Heart right ventricle (tissue), 16 donors: ENCODE measurements at places on chromosomes 1 and 21. TPM values are rescaled to one million over a fixed set of nuclear protein-coding genes. Genes with fewer than 3 reads are reported as not detected.

- H3K4me3 ChIP-seq = no peak overlapping the region
- no peaks in the 10 kb centered on the region for H3K36me3 ChIP-seq
- H3K27ac ChIP-seq = no peak overlapping the region
- no peaks in the 10 kb centered on the region for H3K27me3 ChIP-seq
- DNase-seq = no peak
- H3K4me1 ChIP-seq = no peaks in the 10 kb centered on the region
These were observed 20.0 kb upstream of the ADARB1 start for GRCh38 chr21:45054227-45054926.

DNA sequence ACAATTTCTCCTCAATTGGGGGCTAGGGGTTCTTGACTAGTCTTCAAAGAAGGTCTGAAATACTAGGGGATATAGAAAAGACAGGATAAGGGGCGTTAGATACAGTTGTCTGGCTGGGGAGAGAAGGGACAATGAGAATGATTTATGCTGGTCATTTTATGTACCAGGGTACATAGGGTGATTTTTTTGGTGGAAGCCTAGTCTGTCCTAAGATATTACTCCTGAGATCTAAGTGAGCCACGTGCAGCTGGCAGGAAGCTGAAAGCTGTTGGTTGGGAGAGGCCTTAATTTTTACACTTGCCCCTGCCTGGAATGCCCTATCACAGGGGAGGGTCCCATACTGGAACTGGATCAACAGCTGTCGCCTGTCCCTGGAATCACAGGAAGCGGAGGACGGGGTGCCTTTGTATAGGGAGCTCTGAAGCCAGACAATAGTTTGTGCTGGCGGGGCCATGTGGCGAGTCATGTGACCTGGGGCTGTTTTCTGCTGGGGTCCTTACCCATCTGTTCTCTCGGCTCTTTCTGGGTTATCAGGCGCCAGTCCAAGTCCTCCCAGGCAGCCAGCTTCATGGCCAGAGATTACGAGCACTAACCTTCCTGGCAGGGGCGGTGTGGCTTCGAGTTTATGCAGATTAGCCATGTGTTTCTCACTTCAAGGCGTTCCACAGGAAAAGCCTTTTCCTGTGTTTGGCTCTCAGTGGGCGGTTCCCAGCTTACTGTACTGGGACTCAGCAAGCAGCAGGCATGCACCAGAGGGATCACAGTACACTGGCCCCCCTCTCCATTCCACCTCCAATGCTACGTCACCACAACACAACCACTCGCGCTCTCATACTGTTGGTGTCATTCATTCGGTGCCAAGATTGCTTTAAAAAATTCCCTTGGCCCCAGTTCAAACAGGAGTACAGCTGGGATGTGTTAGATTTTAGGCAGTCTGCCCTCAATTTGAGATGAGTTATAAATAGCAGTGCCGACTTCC is 27.5 kb downstream of the ARID1A start:
- H3K27ac ChIP-seq = peak overlapping the region; percentile 63
- H3K4me1 ChIP-seq = peaks cover 91% of the 10 kb centered on the region
- H3K36me3 ChIP-seq = peaks cover 11% of the 10 kb centered on the region
- no peaks in the 10 kb centered on the region for H3K27me3 ChIP-seq
- peak overlapping the region; percentile 5 for H3K4me3 ChIP-seq

GRCh38 chr1:101316256-101316655 is 79.4 kb downstream of the S1PR1 start:
- H3K4me3 ChIP-seq = no peak overlapping the region
- H3K36me3 ChIP-seq = no peaks in the 10 kb centered on the region
- H3K27me3 ChIP-seq = peaks cover 3% of the 10 kb centered on the region
- no peak overlapping the region for H3K27ac ChIP-seq
- H3K4me1 ChIP-seq = no peaks in the 10 kb centered on the region

DNA sequence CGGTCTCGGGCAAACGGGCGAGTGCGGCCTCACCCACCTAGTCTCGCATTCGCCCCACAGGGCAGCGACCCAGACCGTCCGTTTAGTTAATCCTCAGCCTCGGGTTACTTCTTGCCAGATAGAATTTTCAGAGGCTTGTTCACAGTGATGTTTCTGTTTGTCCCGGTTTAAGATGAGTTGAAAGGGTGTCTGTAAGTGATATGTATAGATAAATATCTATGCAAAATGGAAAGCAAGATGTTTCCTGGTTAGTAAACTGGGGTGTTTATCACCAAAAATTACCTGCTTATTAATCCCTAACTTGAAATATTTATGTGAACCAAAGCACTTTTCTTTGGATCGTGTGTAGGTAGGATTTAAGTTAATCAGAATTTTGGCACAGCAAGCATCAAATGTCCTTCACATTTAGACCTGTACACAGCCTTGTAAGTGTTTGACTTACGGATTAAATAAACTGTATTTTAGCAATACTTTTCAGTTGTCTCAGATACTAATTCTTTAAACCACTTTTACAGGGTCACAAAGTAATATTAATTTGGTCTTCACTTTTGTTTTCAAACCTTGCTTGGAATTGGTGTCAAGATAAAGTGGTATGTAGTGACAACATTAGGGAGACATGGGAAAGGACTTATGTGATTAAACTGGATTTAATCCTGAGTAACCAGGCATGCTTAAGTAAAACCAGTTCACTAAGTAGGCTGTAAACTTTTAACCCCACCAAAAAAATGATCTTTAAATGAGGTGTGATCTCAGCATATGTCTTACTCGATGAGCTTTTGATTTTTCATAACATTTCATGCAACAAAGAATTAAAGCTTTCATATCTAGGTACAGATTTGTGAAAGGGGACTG is 914 bp downstream of the ZNF326 start:
- DNase-seq = no peak
- H3K27me3 ChIP-seq = no peaks in the 10 kb centered on the region
- peaks cover 36% of the 10 kb centered on the region for H3K4me1 ChIP-seq
- H3K4me3 ChIP-seq = peak overlapping the region; percentile 33
- peak overlapping the region; percentile 98 for H3K27ac ChIP-seq

- no peak for DNase-seq
- H3K27ac ChIP-seq = no peak overlapping the region
- H3K27me3 ChIP-seq = no peaks in the 10 kb centered on the region
- H3K4me3 ChIP-seq = no peak overlapping the region
These were observed 32.2 kb upstream of the MED18 start for GRCh38 chr1:28296401-28297261.

GRCh38 chr21:26964170-26964778 is 2.6 kb downstream of the ADAMTS5 start:
- H3K36me3 ChIP-seq = no peaks in the 10 kb centered on the region
- H3K27me3 ChIP-seq = peaks cover 56% of the 10 kb centered on the region
- DNase-seq = peak; percentile 62
- H3K4me1 ChIP-seq = peaks cover 38% of the 10 kb centered on the region
- H3K27ac ChIP-seq = peak overlapping the region; percentile 78

GRCh38 chr1:247386217-247386616 is 29.8 kb upstream of the NLRP3 start:
- no peaks in the 10 kb centered on the region for H3K27me3 ChIP-seq
- DNase-seq = no peak
- no peaks in the 10 kb centered on the region for H3K36me3 ChIP-seq
- no peak overlapping the region for H3K27ac ChIP-seq
- no peaks in the 10 kb centered on the region for H3K4me1 ChIP-seq

DNA sequence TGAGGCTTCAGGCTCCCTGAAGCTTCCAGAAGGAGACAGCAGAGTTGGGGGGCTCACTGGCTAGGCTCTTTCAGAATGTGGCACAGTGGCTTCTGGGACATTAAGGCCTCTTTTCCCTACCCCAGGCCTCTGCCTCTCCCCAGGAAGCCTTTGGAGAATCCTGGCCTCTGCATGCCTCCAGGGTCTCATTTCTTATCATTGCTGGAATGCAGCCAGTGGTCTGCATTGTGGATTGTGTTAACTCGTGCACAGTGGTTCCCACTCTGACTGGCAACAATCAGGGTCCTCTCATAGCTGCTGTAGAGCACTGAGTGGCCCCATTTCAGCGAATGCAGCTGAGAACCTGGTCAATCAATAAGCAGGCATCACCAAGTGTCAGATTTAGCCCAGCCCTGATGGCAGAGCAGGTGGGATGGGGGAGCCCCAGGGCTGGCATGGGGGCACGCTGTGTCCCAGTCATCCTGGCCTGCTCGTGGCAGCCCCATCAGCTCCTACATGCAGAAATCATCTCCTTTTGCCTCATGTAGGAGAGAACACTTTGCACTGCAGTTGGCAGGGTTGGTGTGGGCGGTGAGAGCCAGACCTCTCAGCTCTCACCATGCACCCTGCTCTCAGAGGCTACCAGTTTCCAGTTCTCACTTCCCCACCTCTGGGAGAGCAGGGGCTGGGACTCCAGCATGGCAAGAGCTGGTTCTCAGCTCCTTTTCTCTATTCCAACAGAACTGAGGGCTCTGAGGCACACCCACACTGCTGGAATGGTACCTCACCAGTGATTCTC is 13.4 kb downstream of the ADORA1 start:
- no peak overlapping the region for H3K4me3 ChIP-seq
- no peak overlapping the region for H3K27ac ChIP-seq
- DNase-seq = no peak
- H3K4me1 ChIP-seq = no peaks in the 10 kb centered on the region

DNA sequence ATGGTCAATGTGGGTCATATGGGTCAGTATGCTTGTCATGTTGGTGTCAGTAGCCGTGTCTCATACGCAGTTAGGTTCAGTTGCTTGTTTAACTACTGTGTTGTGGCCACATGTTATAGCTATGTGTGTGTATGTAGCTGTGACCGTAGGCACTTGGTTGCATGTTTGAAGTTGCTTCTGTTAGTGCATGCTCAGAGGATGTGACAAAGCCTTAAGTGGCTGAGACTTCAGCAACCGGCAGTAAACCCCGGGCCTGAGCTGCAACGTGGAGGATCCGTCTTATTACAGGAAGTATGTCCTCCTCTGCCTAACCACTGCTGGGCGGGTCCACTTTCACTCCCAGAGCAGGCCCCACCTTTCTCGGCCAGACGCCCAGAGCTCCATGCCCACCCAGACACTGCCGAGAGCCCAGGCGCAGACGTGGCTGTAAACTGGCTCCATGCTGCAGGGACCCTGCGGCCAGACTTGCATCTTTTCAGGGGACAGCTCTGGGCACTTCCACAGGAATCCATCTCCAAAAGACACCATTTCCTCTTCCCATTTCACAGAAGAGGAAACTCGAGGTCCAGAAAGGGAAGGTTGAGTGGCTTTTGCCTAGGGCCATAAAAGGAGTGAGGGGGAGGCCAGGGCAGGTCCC is 2.2 kb downstream of the TCEA3 start:
- DNase-seq = peak; percentile 78
- no peaks in the 10 kb centered on the region for H3K36me3 ChIP-seq
- peak overlapping the region; percentile 80 for H3K4me3 ChIP-seq

DNA sequence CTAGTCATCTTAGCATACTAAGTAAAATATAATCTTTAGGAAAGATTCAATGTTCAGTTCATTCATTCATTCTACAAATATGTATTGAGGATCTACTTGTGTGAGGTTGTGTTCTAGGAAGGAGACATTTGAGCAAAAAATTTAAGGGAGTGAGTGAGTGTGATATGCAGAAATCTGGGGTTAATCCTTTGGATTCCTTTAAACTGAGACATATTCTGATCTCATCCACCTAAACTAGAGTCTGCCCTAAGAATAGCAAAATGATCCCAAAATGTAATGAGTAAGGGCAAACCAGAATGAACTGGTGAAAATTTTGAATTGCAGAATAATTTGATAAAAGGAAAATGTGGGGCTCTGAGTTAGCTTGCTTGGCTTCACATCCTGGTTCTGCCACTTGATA is 8.6 kb downstream of the UBE2U start:
- H3K4me1 ChIP-seq = no peaks in the 10 kb centered on the region
- H3K4me3 ChIP-seq = no peak overlapping the region
- DNase-seq = no peak
- no peak overlapping the region for H3K27ac ChIP-seq

- peaks cover 62% of the 10 kb centered on the region for H3K4me1 ChIP-seq
- no peak overlapping the region for H3K4me3 ChIP-seq
- DNase-seq = no peak
- H3K36me3 ChIP-seq = no peaks in the 10 kb centered on the region
- no peaks in the 10 kb centered on the region for H3K27me3 ChIP-seq
These were observed 12.4 kb downstream of the GALNT2 start for GRCh38 chr1:230079199-230080024.

- H3K36me3 ChIP-seq = no peaks in the 10 kb centered on the region
- no peak overlapping the region for H3K4me3 ChIP-seq
- DNase-seq = no peak
These were observed 33.2 kb downstream of the VCAM1 start for GRCh38 chr1:100752791-100753190.

DNA sequence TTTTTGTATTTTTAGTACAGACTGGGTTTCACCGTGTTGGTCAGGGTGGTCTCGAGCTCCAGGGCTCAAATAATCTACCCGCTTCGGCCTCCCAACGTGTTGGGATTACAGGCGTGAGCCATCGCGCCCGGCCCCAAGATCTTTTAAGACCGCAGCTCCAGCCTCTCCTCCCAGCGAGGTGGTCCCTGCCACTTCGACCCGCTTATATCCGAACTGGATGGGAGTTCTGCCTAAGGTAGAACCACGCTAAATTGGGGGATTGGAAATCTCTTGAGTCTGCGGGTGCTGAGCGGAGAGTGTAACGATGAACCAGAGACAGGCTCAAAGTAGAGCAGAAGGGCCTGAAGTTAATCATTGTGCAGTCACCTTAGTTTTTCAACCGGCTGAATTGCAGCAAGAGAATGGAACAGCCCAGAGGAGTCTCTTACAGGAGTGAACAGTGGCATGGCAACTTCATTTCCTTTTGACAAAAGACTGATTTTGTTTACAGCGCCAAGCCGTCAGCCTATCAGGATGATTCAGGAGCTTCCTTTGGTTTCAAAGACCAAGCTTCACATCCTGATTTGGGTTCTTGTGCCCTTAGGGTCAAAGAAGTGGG is 726 bp upstream of the CYB5R1 start:
- H3K27ac ChIP-seq = peak overlapping the region; percentile 96
- H3K27me3 ChIP-seq = no peaks in the 10 kb centered on the region
- H3K36me3 ChIP-seq = peaks cover 19% of the 10 kb centered on the region
- H3K4me1 ChIP-seq = peaks cover 31% of the 10 kb centered on the region
- DNase-seq = peak; percentile 13

DNA sequence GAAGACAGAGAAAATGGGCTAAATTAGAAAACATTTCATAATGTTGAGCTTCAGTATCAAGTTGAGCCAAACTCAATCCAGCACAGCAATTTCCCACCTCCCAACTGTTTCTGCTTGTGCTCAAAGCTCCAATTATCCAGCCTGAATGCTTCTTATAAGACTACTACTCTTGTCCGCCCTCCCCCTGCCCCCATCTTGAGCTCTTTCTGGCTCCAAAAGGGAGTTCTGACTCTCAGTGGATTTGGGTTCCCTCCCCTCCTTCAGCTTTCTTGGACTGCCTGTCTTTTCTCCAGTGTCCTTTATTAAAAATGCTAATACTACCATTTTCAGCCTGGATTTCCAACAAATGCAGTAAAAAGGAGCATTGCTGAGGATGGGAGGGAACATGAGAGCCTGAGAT is 174.8 kb downstream of the ASTN1 start:
- no peak overlapping the region for H3K4me3 ChIP-seq
- no peaks in the 10 kb centered on the region for H3K4me1 ChIP-seq
- peak; percentile 7 for DNase-seq

- H3K36me3 ChIP-seq = no peaks in the 10 kb centered on the region
- H3K27ac ChIP-seq = no peak overlapping the region
- peaks cover 1% of the 10 kb centered on the region for H3K4me1 ChIP-seq
- no peak overlapping the region for H3K4me3 ChIP-seq
These were observed 6.3 kb upstream of the KYAT3 start for GRCh38 chr1:88998716-88999115.

- no peak overlapping the region for H3K27ac ChIP-seq
- no peak overlapping the region for H3K4me3 ChIP-seq
- no peak for DNase-seq
- H3K36me3 ChIP-seq = no peaks in the 10 kb centered on the region
- peaks cover 8% of the 10 kb centered on the region for H3K27me3 ChIP-seq
These were observed 658.0 kb downstream of the PTPRU start for GRCh38 chr1:29894311-29894710.

The FAM43B gene
- 2.5 TPM for total RNA-seq

The CLEC20A gene
- total RNA-seq = not detected

The CCDC27 gene
- not detected for total RNA-seq

The HTR6 gene
- total RNA-seq = not detected
